ENCODE measurements at places on chromosomes 1 and 21. TPM values are rescaled to one million over a fixed set of nuclear protein-coding genes. Genes with fewer than 3 reads are reported as not detected.

DNA sequence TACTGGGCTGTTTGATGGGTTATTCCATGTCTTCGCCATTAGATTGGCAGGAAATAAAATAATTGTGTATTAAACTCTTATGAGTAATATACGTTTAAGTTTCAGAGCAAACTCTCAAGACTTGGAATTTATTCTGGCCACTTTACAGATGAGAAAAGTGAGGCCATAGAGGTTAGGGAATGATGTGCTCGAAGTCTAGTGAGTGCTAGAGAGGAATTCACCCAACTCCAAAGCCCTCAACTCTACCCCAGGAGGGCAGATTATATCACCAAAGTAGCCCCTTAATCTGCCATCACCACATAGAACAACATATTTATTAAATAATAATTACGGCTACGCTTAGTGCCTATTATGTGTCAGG, 440 bp upstream of the MUL1 start:
- ATAC-seq: no peak

DNA sequence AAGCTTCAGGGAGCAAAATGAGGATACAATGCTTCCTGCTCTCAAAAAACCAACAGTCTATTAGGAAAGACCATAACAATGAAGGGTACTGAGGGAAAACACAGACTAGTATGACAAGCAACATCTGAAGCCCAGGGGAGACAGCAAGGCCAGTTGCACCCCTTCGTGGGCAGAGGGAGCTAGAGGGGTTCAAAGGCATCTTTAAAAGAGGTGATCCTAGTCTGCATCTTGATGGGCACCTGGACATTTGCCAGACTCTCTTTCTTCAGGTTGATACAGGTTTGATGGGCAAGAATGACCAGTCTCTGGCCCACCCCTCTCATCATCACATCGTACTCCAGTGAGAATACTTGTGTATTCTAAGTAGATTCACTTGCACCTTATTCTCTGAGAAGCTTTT, 177.7 kb downstream of the VAV3 start:
- ATAC-seq: no peak

DNA sequence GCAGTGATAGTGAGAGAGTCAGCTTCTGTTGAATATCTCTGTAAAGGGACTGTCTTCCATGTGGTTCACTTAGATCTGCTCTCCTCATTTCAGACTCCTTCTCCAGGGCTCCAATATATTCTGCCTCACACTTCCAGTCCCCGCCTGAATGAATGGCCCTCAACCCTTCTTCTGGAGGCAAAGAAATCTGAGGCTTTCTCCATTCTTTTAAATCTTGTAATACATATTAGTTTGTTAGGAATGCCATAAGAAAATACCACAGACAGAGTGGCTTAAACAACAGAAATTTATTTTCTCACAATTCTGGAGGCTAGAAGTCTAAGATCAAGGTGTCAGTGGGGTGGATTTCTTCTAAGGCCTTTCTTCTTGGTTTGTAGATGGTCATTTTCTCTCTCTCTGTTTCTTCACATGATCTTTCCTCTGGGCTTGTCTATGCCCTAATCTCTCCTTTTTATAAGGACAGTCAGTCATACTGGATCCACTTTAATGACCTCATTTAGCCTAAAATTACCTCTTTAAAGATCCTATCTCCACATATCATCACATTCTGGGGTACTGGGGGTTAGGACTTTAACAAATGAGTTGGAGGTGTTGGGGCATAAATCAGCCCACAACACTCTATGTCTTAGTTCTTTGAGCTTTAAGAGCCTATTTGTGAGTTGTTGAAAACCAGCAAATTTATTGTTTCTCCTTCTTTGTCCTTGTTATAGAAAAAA, 128.5 kb upstream of the KCNK2 start:
- ATAC-seq: no peak

DNA sequence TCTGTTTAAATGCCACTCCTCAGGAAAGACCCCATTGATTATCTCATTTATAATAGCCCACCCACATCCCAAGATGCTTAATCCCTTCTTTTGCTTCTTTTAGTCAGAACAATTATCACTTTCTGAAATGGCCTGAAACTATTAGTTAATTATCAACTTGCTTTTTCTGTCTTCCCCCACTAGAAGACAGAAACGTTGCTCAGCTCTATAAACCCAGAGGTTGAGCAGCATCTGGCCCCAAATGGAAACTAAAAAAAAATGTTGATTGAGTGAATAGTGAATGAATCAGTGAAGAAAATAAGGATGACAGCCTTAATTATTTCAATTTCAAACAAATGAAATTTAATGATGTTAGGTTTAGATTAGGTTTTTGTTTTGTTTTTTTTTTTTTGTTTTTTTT, 38.2 kb upstream of the PIGC start:
- ATAC-seq: no peak

GRCh38 chr1:115219927-115220326, 118.1 kb downstream of the NGF start:
- no peak for ATAC-seq

DNA sequence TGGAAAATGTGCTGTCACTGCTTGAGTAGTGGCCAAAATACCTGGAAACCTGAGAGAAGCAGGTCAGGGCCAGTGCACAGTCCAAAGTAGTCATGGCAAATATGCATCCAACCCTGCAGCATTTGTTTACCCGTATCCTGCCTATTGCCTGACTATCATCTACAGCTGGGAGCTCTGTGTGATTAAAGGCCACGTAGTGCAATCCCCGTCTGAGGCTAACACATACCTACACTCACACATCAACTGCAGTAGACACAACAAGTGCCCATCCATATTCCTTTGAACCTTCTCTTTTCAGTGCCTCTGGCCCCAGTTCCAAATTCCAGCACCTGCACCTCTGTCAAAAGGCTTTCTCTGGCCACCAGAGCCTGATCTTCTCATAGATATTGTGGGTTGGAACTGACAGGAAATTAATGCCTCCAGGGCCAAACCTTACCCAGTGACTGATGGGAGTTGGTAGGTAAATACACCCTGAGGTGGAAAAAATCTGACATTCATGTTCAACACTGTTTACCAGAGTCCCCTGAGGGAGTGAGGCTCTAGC, 383.0 kb downstream of the SETD4 start:
- ATAC-seq: no peak

DNA sequence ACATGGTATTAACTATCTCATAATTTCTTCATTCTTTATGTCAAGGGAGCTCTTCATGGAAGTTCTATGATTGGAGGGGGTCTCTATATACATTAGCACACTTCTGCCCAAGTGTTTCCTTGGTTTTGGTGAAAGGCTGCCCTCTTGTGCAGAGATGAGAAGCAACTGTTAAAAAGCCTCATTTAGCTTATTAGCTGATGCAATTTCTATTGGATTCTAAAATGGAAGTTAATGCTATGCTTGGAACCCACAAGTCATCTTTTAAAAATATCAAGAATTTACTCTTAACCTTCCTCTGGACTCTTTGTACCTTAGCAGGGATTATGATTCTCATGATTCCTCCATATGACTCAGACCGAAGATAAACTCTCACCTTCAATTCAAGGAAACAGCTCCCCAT, 328.9 kb downstream of the PTBP2 start:
- ATAC-seq: no peak

DNA sequence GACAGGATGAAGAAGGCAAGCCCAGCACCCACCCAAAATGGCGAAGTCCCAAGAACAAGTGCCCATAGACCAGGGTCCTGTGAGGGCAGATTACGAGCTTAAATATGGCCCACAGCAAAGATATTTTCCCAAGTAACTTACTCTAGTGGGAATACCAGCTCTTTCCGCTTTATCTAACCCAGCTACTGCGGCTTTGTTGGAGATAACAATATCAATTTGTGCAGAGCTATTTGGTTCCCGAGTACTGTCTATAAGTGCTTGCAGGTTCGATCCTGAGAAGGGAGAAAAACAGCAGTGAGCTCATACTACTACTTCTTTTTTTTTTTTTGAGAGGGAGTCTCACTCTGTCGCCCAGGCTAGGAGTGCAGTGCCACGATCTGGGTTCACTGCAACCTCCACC, 14.3 kb upstream of the DNAJC28 start:
- ATAC-seq: no peak

DNAJC8 gene
- total RNA-seq: 45.8 TPM

RBM8A gene
- total RNA-seq: 152 TPM

AMY1C gene
- total RNA-seq: not detected

FMOD gene
- total RNA-seq: 4.5 TPM

EIF3I gene
- total RNA-seq: 175 TPM

OXCT2 gene
- total RNA-seq: 0.20 TPM
